ENCODE measurements at places on chromosomes 11 and 22. TPM values are rescaled to one million over a fixed set of nuclear protein-coding genes. Genes with fewer than 3 reads are reported as not detected.

The WNT7B gene
- 0.19 TPM for polyA plus RNA-seq

The OR5P2 gene
- polyA plus RNA-seq = not detected

The ADAMTS8 gene
- polyA plus RNA-seq = 7.5 TPM

The TBX10 gene
- polyA plus RNA-seq = not detected

The IL17REL gene
- polyA plus RNA-seq = not detected

Measured in muscle of leg (tissue), 16 donors.